ENCODE measurements at places on chromosomes 3 and 15.
A peak's percentile ranks its signal among the peaks of the same experiment; 100 is the strongest.

DNA sequence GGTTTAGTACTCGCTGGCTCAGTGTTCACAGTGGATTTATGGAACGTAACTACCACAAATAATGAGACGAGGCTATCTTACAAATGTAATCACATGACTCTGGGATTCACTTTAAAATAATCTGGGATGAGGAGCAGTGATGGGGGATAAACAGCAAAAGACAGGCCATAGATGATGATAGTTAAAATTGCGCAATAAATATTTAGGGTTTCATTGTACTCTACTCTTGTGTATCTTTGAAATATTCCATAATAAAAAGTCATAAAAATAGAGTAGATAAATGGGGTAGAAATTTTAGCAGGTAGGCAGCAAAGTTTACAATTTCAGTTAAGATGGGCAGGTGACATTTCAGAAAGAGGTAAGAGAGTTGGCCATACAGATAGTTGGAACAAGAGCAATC lies 196.6 kb downstream of the KCNMB2 start:
- no peak for DNase-seq

DNA sequence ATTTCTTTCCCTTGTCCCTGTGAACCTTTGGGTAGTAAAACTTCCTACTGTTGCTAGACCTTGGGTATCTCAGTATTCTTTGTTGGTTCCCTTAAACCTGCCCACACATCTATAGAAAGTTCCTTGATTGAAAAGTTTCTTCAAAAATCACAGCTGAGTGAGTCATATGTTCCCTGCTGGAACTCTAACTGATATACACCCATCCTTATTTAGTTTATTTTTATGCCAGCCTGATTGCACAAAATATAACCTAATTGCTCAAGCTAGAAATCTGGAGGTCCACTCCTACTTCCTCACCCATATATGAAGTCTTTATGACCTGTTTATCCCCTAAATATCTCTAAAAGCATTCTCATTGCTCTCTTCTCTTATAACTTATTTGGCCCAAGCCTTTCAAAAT lies 13.7 kb upstream of the GJD2 start:
- DNase-seq = no peak

DNA sequence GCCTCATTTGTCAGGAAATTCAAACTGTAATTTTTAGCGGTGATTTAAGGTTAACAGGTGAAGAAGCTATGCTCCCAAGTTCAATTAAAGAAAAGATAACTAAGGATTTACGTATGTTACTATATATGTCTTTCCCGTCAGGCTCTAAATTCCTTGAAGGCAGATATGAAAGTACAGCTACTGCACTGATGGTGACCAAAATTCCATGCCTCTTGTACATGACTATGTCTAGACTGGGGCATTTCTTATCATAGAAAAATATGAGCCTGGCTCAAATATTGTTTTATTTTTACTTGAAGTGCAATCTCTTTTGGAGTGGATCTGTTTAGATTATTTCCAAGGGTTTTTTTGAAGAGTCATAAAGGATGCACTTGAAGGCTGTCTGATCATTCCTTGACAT lies 647.1 kb upstream of the KCNMB2 start:
- DNase-seq = no peak

DNA sequence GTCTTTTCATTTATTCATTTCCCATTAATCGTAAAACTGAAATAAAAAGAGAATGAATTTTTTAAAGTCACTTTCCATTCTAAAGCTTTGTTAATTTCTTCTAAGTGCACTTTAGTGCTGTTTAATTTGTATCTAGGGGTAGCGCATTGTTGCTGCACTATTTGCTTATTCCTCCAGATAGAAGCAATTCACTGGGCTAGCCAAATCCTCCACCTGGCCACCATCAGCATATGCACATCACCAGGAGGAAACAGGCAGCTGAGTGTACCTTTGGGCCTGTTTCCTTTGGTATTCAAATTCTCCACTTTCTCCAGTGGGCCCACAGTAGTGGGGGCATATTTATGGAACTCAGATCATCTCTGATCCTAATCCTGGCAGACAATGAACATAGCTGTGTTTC lies 29.8 kb upstream of the CPB1 start:
- DNase-seq = no peak

GRCh38 chr3:105538483-105538882 lies 171.8 kb downstream of the ALCAM start:
- no peak for DNase-seq

DNA sequence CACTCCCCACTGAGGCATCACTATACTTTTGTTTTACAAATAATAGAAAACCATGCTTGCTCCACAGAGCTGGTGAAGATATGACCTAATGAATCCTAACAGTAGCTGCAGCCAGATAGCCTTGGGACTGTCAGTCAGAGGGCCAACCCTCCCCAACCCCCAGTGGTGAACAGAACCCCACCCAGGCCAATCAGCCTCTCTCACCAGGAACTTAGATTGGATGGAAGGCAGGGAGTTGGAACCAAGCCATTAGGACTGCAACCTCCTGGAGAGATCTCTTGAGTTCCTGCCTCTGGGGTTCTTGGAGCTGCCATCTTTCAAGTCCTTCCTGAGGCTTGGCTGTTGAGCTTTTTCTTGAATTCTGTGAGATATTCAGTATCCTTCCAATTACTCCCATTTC lies 3.0 kb upstream of the MRPS22 start:
- no peak for DNase-seq

GRCh38 chr3:190458040-190458439 lies 8.3 kb upstream of the TMEM207 start:
- no peak for DNase-seq

DNA sequence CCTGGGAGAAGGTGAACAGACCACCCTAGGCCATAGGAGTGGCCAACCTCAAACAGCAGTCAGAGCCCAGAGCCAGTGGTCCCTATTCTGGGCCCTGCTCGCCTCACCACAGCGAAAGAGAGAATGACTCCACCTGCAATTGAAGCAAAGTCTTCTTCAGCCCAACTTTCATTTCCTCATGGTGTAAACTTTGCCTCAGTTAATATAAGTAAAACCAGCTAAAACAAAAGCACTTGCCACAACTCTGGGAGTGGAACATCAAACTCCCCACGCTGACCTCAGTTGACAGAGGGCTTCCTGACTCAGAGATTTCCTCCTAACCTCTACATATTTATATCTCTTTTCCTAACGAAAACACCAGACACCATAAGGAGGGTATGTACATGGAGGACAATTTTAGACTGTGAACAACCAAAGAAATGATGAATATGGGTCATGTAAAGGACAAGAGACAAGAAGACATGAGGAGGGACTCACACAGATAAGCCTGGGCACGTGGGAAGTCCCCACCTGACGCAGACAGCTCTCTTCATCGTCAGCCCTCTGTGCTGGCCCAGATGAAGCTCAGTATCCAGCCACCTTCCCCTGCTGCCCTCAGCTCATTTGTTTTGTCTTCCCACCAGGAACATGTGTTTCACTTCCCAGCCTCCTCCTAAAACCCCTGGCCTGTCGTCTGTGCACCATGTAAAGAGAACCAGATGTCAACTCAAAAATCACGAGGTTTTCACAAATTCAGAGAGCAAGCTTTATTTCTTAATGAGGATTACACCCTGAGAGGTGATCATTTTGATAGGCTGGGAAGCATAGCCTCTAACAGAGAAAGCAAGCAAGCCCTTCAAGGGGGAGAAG lies 140.9 kb downstream of the KCNMB2 start:
- DNase-seq = no peak

DNA sequence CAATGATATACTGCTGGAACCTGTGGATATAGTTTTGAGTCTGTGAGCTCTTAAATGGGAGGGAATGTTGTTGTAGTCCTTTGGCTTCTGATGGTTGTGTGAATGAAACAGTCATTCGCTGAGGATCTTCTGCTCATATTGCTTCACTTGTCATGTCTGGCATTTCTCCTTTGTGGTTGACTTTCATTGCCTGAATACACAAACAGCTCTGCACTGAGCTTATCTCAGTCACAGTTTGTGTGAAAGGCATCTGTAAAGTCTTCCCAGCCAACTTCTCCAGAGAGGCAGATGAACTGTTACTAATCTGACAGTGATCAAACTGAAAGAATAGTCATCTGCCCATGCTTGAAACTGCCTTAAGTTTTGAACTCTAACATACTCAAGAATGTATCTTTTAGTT lies 59.8 kb downstream of the TMED3 start:
- no peak for DNase-seq

DNA sequence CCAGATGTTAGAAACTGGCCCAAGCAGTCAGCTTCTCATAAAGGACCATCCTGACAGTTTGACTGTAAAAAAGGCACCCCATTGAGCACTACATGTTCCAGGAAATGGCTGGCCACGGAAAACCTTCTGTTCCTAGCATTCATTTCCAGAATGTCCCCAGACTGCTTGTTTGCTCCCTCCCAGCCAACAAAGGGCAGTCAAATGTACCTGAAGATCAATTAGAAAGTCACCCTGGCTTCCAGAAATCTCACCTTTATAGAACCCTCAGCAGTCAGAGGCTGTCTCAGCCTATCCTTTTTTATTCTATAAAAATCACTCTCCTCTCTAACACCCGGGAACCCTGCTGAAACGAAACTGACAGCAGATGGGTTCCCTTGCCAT lies 784 bp upstream of the SAMMSON start:
- no peak for DNase-seq

DNA sequence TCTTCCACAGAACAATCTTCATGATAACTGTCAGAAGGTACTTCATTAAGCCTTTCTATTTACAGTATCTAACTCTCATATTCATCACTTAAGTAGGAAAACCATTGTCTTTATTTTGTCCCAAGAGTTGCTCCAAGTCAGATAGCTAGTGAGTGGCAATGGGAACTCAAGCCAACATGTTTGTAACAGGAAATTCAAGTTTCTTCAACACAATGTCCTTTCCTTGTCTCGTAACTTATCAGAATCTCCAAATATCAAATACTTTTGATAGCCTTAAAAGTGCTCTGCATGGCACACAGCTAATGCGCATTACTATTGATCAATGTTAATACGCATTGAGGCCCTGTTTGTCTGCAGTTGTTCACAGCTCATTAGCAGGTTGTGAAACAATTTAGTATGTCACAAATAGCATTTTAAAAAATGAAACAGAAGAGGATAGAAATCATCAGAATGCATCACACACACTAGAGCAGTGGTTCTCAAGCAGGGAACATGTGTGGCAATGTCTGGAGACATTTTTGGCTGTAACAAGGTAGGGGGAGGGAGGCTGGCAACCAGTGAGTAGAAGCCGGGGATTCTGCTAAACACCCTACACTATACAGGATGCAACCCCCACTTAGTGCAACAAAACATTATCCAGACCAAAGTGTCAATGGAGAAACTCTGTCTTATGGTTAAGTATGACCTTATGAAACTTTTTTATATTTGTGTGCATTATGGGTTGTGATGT lies 27.5 kb downstream of the BTLA start:
- no peak for DNase-seq

DNA sequence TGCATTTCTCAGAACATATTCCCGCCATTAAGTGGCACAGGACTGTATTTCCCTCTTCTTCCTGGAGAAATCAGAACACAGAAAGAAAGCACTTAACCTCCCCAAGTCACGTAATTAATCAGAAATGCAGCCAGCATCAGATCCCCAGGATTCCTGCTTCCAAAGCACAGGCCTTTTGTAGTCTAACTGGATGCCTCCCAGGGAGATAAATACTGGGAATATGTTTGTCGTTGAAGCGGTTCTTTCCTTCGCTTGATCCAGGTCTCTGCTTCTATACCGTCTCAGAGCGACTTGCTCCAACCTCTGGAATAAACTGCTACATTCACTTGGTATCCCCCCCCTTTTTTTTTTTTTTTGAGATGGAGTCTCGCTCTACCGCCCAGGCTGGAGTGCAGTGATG lies 198.6 kb downstream of the KBTBD8 start:
- DNase-seq = no peak

- peak; percentile 80 for DNase-seq
These were observed 40.9 kb upstream of the IDH2 start for GRCh38 chr15:90143166-90143655.

GRCh38 chr3:55161231-55161630 lies 233.4 kb upstream of the LRTM1 start:
- no peak for DNase-seq

- no peak for DNase-seq
These were observed 170.3 kb upstream of the MCTP2 start for GRCh38 chr15:94061041-94061440.

GRCh38 chr15:67305506-67305905 lies 50.9 kb downstream of the IQCH start:
- no peak for DNase-seq

DNA sequence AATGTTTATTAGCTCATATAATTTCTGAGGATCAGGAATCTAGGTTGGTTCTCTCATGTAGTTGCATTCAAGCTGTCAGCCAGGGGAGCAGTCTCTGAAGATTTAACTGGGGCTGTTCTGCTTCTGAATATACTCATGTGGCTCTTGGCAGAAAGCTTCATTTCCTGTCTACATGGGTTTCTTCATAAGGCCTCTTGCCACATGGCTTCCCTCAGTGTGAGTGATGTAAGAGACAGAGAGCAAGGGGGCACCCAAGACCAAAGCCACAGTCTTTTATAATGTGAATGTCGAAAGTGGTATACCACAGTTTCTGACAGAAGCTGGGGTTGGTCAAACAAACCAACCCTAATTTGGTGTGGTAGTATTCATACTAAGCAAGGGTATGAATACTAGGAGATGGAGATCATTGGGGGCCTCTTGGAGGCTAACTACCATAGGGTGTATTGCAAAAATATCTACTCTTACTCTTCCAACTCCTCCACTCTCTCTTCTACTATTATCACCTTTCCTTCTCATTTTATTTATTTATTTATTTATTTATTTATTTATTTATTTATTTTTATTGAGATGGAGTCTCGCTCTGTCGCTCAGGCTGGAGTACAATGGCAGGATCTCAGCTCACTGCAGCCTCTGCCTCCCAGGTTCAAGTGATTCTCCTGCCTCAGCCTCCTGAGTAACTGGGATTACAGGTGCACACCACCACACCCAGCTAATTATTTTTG lies 123.8 kb downstream of the B3GALNT1 start:
- no peak for DNase-seq

DNA sequence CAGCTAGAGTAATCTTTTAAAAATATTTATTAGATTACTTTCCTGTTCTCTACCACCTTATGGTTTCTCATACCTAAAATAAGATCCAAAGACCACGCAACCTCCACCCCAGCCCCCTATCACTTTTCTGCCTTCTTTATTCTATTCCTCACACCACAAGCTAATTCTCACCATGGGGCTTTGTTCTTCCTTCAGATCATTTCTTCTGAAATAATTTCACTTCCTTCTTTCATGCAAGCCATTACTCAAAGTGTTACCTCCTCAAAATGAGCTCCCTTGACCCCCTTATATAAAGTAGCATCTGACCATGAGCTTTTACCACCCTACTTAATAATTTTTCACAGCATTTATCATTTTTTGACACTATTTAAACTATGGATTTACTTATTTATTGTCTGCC lies 233.2 kb upstream of the TMCO5A start:
- DNase-seq = no peak

DNA sequence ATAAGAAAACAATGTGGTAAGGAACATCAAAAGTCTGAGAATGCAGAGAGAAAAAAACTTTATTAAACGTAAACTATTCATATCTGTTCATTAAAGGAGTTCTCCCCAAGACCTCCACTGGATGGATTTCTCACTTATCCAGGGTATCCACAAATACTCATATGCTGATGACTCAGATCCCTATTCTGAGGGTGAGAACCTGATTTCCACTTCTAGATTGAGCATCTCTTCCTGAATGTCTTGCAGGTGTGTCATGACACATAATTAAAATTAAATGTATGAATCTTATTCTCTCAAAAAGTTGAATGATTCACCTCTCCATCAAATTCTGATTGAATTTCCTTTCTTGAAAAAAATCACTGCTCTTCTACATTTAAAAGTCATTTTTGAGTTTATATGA lies 199.9 kb downstream of the MFSD1 start:
- DNase-seq = no peak

Measured in iPS DF 6.9 (cell line).